ENCODE measurements at places on chromosomes 4 and X.

DNA sequence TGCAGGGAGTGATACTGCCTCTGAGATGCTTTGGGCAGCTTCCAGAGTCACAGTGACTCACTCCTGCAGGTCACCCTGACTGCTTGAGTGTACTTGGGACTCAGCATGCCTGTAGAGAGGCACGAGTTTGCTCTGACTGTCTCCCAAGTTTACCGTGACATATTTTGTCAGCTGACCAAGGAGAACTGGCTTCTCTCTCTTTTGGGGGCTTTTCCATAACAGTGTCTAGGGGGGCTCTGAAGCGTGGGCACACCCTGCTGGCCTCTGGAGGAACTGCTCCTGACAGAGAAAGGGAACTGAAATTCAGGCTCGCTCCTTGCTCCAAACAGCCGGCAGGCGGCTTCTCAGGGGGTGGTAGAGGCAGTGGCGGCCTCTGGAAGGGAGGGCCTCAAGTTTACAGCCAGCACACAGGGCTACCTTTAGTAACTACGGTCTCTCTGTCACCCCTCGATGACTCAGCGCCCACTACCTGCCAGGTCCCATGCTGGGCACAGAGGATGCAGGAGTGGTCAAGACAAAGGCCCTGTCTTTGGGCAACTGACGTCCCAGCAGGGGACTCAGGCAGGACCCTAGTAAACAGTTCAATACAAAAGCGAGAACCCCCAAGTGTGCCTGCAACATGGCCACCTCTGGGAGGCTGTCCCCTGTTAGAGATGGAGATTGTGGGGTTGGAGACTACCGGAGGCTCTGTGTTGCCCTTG lies 17.8 kb downstream of the ZNF185 start:
- no peak for DNase-seq

- DNase-seq = no peak
Observed at GRCh38 chr4:125481334-125482045, 166.7 kb downstream of the FAT4 start.

- DNase-seq = no peak
Observed at GRCh38 chrX:118182025-118182424, 65.4 kb upstream of the KLHL13 start.

DNA sequence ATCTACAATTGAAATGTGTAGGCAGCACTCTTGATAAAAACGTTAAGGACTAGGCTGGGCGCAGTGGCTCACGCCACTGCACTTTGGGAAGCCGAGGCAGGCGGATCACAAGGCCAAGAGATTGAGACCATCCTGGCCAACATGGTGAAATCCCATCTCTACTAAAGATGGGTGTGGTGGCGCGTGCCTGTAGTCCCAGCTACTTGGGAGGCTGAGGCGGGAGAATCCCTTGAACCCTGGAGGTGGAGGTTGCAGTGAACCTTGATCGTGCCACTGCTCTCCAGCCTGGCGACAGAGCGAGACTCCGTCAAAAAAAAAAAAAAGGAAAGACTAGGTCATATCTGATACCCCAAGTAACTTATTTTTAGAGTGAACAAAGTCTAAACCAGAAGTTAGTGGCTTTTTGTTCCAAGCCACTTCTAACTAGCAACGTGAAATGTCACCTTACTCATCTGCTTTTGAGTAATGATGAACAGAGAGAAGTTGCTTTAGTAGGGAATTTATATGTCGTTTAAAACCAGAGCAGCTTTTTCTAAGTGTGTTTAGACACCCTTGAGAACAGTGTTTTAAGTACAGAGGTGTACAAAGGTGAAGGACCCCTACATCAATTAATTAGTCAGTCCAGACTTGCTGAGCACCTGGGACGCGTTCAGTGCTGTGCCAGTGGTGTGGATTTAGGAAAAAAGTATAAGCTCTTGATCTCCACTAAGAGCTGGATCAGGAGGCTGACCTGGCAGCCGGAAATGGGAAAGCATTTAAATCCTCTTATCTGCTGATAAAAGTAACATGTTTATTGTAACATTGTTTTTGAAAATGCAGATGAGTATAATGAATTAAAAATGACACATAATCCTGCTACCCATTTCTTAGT lies 23.5 kb downstream of the SPRY1 start:
- DNase-seq = no peak

DNA sequence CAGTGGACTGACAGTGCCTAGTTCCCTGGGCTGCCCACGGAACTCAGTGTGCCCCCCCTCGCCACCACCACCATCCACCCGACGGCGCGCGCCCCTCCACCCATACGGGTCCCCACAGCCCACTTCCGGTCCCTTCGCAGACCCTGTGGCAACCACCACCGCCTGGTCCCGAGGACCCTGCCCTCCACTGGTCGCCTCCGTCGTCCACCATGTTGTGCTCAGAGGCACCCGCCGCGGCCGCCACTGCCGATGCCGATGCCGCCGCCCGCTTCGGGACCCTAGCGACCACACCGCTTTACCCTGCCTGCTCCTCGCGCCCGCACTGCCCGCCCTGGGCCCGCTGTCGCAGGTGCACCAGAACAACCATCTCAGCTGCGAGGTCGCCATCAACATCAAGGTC lies 66.5 kb upstream of the LANCL3 start:
- DNase-seq = no peak

- no peak for DNase-seq
Observed at GRCh38 chr4:182642831-182643230, 274.4 kb downstream of the DCTD start.

GRCh38 chr4:6225469-6225868 lies 25.1 kb upstream of the JAKMIP1 start:
- DNase-seq = no peak

- no peak for DNase-seq
Observed at GRCh38 chr4:6322761-6323566, 53.3 kb downstream of the WFS1 start.

GRCh38 chr4:36330796-36331195 lies 49.4 kb downstream of the DTHD1 start:
- DNase-seq = no peak

DNA sequence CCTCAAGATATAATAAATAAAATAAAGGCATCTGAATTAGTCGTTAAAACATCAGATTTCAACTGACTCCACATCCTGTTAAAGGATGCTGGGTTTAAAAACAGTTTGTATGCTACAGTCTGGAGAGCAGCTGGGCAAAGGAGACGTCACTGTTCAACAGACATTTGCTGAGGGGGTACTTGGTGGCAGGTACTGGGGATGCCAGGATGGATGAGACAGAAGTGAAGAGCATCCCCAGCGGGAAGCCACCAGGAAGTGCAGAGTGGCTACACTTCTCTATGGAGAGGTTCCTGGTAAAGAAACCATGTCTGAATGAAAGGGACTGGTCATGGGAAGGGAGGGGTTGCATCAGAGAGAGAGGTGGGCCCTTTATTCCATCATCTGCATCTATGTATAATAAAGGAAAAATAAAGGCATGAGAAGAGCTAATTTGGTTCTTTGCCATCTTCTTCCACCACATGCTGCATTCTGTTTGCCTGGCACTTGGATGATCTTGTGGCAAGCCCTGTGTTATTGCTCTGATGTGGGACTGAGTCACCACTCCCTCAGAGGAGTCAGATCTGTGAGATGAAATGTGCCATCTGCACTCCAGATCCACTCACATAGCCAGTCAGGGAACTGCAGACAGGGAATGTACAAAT lies 145.0 kb downstream of the SOWAHB start:
- DNase-seq = no peak

All from dorsolateral prefrontal cortex (tissue), 122 donors.